ENCODE measurements at places on chromosomes 5 and 9. TPM values are rescaled to one million over a fixed set of nuclear protein-coding genes. Genes with fewer than 3 reads are reported as not detected.

PRUNE2 gene
- not detected for total RNA-seq

SLC46A2 gene
- total RNA-seq, result not detected

RASEF gene
- 5.6 TPM for total RNA-seq

BAAT gene
- total RNA-seq, result 0.57 TPM

TUSC1 gene
- 5.9 TPM for total RNA-seq

PCDHB5 gene
- 1.4 TPM for total RNA-seq

PCDHA1 gene
- 0.48 TPM for total RNA-seq

TJP2 gene
- total RNA-seq, result 5.1 TPM

IL5 gene
- total RNA-seq, result not detected

MEIKIN gene
- not detected for total RNA-seq

BRINP1 gene
- 0.16 TPM for total RNA-seq

ANKRD18A gene
- 12.2 TPM for total RNA-seq

ANKRD18B gene
- 4.2 TPM for total RNA-seq

ADCY2 gene
- not detected for total RNA-seq

INSL4 gene
- 16.3 TPM for total RNA-seq
